ENCODE measurements at places on chromosomes 13 and 19.

- no peak for DNase-seq
Measured at GRCh38 chr19:28264556-28264955, 948.4 kb downstream of the UQCRFS1 start.

GRCh38 chr19:41030651-41031050 is 39.6 kb downstream of the CYP2B6 start:
- DNase-seq, result no peak

DNA sequence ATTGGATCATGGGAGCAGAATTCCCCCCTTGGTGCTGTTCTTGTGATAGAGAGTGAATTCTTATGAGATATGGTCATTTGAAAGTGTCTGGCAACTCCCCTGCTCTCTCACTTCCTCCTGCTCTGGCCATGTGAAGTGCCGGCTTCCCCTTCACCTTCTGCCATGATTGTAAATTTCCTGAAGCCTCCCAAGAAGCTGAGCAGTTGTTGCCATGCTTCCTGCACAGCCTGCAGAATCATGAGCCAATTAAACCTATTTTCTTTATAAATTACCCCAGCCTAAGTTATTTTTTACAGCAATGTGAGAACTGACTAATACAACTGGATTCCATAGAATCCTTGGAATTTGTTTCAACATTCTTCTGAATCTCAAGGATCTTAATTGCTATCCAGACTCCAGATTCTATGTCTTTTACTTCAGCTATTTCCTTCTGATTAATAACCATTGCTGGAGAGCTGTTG is 328.1 kb downstream of the SLITRK5 start:
- no peak for DNase-seq

- no peak for DNase-seq
Measured at GRCh38 chr13:107881362-107881761, 334.0 kb downstream of the LIG4 start.

GRCh38 chr19:12000152-12000981 is 35.1 kb downstream of the ZNF433 start:
- no peak for DNase-seq

DNA sequence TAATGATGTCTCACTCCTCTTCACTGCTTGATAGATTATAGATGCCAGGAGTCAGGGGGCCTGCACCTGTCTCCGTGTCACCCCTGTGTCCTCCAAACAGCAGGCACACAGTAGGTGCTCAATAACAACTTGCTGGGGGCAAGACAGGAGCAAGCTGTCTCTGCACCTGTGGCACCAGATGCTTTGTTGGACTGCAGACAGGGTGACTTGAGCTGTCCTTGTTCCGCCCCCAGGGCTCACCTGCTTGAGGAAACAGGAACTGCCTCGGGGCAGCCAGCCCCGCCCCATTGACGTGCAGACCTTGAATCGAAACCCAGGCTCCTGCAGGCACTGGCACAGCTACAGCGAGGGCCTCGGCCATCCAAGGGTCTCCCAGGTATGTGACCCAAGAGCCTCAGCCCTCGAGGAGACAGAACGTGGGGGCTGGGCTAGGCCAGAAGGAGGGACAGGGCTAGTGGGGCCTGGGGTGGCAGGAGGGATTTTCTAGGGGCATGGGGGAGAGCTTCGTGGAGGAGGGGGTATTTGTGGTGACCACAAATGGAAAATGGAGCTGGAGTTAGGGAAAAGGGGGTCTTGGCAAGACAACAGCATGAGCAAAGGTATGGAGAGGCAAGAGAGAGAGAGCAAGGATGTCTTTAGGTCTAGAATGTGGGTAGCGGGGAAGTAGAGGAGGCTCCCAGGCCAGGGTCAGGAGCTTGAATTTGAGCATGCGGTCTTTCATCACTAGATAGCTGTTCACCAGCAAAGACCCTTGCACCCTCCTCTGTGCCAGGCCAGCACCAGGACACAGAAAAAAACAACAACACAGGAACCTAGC is at the start of gene HSH2D:
Gene HSH2D (plus strand): TSS at position 287 of the 817 bp plus-strand sequence. CDS start 5,066 bp downstream, outside the sequence.
- no peak for DNase-seq

DNA sequence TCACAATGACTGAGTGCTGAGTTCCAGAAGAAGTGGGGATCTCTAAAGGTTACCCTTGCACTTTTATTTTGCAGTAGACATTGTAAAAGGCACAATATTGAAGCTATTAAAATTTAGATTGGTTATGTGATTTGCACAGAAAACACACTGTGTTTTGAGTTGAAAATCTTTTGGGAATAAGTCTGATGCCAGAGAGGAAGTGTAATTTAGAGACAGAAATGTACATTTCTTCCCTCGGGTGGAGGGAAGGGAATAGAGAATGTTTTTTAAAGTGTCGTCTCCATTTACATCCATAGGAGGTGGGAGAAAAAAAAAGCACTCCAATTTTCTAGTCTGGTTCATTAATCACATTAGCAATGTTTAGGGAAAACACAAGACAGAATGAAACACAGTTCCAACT is 465.8 kb downstream of the OLFM4 start:
- DNase-seq, result no peak

GRCh38 chr13:98399756-98400155 is 177.2 kb downstream of the STK24 start:
- no peak for DNase-seq

DNA sequence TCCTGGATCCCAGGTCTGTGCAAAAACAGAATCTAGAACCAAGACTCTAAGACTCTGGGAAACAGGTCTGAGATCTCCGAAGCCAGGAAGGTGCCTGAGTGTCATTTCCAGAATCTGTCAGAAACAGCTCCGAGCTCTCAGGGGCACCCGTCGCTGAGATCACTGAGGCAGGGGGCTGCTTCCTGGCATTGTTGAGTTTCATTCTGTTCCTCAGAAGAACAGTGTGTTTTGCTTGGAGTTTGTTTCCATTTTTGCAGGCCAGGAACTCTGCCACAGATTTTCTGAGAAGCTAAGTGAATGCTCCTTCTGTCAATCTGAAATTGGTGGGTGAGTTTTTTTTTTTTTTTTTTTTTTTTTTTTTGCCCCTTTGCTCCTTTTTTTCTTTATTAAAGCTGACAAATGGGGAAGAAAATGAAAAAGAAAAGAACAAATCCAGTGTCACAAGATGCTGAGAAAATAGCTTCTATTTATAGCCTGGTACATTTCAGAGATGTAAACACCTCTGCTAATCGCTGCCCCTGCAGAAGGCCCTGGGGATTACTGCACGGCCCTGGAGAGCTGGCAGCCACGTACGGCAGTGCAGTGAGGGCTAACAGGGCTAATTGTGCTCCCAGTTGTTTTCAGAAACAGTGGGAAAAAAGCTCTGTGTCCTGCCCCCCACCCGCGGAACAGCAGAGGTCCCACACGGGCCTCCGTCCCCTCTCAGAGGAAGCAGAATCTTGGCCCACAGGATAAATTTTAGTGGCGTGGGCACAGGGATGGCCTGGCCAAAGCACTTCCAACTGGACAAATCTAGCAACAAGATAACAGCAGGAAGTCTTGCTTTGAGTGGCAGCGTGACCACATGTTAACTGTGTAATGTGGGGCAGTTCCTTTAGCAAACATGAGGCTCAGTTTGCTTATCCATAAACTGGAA is 237.6 kb upstream of the IRS2 start:
- peak; percentile 44 for DNase-seq

DNA sequence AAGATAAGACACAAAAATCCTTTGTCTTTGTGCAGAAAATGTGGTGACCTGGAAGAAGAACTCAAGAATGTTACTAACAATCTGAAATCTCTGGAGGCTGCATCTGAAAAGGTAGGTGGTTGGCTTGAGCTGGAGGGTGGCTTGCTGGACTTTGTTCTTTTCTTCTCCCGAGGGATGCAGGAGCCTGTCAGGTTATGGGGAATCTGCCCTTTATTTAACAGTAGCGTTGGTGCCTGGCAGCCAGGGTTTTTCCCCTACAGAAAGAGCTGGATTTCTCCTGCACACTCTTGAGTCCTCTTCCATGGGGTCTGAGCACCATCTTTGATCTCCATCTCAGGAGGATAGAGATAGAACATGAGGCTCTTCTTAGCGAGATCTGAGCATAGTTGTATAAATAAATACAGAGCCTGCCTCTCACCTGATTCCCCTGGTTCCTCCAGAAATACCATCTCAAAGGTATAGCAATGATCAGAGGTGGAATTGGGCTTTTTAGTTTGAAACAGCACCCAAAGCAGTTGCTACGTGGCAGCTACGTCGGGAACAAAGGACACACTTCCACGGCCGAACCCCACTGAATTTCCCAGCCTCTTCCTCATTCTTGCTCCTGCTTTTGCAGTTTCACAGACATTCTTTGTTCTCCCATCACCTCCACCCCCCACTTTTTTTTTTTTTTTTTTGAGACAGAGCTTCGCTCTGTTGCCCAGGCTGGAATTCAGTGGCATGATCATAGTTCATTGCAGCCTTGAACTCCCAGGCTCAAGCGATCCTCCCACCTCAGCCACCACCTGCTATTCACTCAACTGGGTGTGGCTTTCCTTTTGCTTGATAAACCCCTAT is 12.9 kb downstream of the TPM4 start:
- DNase-seq, result no peak

- DNase-seq, result no peak
Measured at GRCh38 chr19:31314156-31314555, 35.1 kb downstream of the TSHZ3 start.

GRCh38 chr19:6250909-6251308 is 28.9 kb downstream of the MLLT1 start:
- no peak for DNase-seq

- DNase-seq, result no peak
Measured at GRCh38 chr13:36783890-36784289, 35.1 kb upstream of the RFXAP start.

DNA sequence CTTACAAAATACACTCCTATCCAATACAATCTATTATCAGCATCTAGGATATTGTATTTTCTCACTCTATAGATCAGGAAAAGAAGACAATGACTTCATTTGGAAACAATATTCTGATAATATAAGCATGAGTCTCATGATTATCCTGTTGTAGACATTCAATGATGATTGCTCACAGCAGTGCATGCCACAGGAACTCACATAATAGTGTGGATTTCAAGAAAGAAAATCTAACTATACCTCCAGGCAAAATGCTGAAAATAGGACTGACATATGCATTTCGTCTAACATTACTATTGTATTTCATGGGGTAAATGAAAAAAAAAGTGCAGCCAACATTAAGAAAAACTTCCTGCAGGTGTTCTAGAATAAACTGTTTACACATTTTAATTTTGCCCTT is 122.6 kb downstream of the POSTN start:
- no peak for DNase-seq

DNA sequence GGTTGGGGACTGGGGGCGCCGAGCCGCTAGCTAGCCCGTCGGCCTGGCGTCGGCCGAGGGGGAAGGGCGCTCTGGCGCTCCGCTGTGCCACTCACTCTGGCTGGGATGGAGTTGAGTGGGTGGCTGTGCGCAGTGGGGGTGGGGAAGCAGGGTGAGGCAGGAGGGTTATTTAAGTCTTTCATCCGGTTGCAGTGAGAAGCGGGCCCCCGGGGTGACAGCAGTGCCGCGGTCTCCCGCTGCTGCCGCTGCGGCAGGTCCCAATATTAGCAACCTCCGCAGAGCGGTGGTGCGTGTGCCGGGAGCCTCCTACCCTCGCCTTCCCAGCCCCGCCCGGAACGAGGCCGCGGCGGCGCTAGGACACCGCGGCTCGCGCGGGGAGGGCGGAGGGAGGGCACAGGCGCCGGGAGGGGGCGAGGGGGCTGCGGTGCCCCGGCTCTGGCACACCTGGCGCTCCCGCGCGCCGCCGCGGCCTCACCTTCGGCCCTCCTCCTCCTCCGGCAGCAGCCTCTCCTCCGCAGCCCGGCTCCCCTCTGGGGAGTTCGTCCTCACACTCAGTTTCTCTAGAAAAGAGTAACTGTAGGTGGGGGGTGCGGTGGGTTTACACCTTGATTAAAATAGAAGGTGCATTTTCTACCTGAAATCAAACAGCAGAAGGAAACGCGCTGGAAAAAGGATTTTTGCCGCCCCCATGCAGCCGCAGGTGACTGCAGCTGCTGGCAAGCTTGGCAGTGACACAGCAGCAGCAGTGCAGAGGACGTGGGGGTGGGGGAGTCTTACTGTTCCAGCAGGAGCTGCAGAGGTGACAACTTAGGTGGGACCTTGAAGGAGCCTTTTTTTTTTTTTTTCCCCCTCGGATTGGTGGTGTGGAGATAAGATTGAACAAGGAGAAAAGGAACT is 4.5 kb downstream of the FGF9 start:
- DNase-seq, result no peak

DNA sequence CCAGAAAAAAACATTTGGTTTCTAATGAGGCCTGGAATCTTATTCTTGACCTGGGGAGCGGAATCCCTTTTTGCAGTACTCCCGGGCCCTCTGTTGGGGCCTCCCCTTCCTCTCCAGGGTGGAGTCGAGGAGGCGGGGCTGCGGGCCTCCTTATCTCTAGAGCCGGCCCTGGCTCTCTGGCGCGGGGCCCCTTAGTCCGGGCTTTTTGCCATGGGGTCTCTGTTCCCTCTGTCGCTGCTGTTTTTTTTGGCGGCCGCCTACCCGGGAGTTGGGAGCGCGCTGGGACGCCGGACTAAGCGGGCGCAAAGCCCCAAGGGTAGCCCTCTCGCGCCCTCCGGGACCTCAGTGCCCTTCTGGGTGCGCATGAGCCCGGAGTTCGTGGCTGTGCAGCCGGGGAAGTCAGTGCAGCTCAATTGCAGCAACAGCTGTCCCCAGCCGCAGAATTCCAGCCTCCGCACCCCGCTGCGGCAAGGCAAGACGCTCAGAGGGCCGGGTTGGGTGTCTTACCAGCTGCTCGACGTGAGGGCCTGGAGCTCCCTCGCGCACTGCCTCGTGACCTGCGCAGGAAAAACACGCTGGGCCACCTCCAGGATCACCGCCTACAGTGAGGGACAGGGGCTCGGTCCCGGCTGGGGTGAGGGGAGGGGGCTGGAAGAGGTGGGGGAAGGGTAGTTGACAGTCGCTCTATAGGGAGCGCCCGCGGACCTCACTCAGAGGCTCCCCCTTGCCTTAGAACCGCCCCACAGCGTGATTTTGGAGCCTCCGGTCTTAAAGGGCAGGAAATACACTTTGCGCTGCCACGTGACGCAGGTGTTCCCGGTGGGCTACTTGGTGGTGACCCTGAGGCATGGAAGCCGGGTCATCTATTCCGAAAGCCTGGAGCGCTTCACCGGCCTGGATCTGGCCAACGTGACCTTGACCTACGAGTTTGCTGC is at the start of gene ICAM4:
Gene ICAM4 (plus strand): TSS at position 153 of the 935 bp plus-strand sequence. CDS start 58 bp downstream, at position 211.
- peak; percentile 91 for DNase-seq

DNA sequence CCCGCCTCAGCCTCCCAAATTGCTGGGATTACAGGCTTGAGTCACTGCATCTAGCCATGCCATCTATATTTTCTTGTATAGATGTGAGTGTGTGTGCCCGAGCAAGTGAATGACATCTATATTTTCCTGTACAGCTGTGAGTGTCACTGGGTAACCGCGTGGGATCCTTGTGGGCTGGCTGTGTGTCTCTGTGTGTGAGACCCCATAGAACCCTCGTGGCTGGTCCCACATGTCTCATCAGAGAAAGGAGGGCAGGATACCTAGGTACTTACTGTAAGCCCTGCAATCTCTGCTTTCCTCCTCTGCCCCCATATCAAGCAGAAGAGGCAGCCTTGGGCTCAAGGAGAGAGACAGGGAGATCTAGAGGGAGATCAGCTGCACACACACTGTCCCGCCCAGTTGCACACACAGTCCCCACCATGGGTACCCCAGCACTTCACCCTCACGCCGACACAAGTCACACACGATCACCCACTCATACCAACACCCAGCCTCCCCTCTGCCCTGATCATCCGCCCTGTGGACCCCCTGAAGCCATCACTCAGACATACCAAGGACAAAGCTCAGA is 655 bp downstream of the DENND1C start:
- no peak for DNase-seq

GRCh38 chr19:29576761-29577648 is 29.1 kb upstream of the POP4 start:
- DNase-seq, result no peak

Data from umbilical cord (tissue), 2 donors.